ENCODE measurements at places on chromosomes 7 and 10.

DNA sequence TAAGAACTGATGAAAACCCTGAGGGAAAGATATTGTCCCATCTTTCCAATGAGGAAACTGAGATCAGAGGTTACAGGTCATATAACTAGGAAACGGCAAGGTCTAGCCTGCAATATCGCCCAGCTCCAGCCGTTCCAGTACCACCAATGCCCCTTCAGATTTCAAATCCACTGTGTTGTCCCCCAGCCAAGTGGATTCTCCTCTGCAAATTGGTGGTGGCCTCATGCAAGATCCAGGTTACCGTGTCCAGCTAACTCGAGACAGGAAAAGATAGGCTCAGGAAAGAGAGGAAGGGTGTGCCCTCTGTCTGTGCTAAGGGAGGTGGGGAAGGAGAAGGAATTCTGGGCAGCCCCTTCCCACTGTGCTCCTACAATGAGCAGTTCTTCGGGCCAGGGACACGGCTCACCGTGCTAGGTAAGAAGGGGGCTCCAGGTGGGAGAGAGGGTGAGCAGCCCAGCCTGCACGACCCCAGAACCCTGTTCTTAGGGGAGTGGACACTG, 25.3 kb downstream of the PRSS2 start:
- DNase-seq = no peak

DNA sequence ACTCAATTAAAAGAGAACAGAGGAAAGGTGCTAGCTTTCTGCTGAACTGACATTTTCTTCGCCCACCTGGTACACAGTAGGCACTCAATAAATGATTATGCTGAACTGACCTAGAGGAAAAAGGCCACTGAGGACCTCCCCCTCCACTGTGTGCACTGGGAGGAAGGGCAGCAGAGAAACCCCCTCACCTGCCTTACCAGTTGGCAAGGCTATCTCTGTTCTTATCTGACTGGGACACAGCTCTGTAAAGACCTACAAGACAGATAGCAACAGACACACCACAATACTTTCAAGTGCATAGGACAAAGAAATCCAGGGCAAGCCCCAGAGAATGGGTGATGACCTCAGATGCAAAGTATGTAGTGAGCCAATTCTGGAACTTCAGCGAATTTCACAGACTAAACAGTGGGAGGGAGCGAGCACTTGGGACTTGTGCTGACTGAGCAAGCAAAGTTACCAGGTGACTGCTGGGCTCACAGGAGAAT, 30.4 kb downstream of the PDLIM1 start:
- no peak for DNase-seq

DNA sequence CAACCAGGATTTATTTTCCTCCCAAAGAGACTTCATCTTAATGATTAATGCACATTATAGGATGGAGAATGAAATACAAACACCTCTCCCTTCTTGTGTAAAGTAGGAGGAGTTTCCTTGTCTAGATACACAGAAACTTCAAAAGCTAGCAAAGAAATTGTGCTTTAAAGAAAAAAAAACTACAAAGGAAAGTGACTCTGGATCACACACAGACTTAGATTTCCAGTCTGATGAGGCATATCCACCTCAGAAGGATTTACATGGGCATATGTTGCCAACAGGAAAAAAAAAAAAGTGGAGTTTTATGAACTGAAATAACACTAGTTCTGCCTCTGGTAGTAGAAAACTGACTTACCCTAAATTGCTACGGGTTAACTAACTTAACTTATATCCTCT, 449.6 kb downstream of the KCNMA1 start:
- DNase-seq = no peak

- DNase-seq = no peak
Measured at GRCh38 chr7:39621261-39621660, 2.1 kb upstream of the RALA start.

GRCh38 chr10:96370584-96371157, 11.9 kb upstream of the OPALIN start:
- DNase-seq = peak; percentile 24

DNA sequence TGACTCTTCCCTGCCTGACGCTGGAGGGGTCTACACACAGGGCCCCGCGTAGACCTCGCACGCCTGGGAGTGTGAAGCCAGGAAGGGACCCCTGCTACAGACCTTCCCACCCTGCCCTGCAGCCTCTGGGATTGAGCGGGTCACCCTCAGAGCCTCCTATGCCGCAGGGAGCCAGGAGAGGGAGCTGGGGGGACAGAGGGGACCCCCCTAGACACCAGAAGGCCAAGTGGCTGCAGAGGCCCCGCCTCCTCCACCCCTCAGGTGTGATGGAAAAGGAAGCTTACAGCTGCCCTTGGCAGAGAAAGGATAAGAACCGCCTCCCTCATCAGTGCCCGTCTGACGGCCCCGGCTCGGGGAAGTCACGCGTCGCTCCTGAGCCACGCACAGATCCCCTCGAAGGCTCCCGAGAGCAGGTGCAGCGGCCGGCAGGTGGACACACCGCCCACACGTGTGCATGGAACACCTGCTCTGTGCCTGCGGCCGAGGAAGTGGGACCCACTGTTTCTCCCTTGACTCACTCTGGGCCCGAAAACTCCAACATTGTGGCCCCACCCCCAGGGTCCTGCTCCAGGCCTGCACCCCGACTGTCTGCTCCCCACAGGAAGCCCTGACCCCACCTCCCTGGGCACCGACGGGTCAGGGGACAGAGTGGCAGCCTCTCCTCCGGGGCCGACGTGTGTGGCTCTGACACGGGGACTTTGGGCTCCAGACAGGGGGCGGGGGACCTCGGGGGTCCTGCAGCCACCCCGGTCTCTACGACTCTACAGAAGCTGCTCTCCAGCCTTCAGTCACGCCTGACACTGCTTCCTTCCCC, 73.3 kb downstream of the MICALL2 start:
- no peak for DNase-seq

DNA sequence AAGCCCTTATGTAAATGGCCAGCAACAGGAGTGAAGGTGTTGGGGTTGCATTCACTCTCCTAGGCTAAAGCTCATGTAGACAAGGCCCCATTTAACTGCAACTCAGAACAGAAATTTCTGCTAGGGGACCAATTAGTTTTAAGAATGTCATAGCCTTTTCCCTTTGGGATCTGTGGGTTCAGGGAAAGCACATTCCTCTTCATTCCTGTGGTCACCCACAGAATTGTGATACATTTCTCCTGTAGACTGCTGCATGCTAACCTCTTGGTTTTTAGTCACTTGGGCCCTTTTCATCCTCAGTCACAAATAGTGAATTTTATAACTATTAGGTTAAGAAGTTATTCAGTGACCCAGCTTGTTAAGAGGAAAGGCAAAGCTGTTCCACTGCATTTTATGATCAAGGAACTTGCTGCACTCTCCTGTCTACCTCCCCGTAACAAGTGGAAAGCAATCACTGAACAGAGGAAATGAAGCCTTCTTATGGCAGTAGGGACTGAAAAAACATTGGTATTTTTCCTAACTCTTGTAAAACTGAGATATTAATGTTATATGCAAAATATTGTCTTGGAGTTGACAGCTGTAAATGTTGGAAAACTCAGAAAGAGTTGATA, 124.9 kb downstream of the SND1 start:
- DNase-seq = no peak

- peak; percentile 7 for DNase-seq
Measured at GRCh38 chr10:132836248-132836831, 50.4 kb upstream of the NKX6-2 start.

- DNase-seq = no peak
Measured at GRCh38 chr10:58836991-58837575, 324.4 kb downstream of the BICC1 start.

DNA sequence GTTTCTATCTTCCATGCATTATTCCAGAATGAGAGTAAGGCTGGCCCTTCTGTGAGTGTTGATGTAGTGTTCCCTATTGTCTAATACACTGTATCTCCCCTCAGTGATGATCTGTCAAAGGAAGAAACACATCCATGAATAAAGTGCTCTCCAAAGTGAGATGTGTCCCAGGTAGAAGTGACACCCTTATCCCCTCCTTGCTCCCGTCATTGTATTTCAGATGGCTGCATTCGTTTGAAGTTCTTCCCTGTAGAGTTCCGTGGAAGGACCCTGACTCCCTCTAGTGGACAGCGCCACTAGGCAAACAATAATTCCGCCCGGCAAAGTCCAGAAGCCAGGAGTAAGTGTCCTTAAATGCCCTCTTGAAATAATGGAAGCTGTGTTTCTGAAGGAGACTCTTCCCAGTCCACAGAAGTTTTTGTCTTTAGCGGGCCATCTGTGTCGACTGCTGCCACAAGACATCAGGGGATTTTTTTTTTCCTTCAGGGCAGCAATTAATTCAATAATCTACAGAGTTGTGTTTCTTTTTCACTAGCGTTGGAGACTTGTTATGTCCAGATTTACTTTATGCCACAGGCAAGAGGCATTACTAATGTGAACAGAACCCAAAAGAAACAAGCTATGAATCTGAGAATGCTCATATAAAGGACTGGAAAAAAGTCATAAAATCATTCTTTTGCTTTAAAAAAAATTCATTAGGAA, 64.6 kb downstream of the THNSL1 start:
- peak; percentile 81 for DNase-seq

DNA sequence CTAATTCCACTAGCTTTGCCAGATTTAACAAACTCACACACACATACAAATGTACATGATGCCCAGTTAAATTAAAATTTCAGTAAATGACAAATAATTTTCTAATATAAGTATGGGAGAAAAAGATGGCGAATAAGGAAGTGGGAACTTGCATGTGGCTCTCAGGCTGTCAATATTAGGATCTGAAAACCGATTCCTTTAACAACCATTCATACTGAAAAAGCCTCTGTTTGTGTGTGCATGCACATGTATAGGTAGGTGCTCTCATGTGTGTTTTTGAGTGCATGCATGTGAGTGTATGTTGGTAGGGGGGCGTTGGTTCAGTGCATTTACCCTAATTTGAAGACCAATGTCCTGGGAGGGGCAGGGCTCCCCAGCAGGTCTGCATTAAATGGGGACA, 125.3 kb downstream of the HTR7 start:
- no peak for DNase-seq

DNA sequence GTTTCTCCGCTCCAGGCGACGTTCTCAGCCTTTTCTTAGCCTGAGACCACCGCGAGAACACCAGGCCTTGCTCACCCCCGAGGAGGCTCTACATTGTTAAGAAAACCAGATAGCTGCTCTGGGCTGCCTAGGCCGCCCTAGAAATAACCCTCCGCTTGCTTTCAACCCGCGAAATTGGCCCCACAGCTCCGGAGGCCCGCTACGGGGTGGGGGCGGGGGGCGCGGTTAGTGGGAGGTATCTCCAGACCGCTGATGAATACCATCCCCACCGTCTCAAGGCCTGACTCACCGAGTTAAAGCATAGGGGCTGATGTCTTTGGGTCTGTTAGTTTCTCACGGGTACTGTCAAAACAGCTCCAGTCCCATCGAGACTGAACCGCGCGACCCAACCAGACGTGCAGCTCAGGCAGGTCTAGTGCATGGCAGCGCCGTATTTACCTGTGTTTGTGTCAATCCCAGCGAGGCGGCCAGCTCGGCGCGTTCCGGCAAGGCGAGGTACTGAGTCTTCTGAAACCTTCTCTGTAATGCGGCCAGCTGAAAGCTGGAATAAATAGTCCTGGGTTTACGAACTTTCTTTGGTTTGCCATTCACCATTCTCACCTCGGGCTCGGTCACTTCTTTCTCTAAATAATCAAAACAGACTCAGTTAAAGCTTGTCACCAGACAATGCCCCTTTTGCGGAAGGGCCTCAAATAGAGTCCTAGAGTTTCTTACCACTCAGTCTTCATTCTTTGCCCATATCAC, 2.7 kb downstream of the DLX5 start:
- no peak for DNase-seq

DNA sequence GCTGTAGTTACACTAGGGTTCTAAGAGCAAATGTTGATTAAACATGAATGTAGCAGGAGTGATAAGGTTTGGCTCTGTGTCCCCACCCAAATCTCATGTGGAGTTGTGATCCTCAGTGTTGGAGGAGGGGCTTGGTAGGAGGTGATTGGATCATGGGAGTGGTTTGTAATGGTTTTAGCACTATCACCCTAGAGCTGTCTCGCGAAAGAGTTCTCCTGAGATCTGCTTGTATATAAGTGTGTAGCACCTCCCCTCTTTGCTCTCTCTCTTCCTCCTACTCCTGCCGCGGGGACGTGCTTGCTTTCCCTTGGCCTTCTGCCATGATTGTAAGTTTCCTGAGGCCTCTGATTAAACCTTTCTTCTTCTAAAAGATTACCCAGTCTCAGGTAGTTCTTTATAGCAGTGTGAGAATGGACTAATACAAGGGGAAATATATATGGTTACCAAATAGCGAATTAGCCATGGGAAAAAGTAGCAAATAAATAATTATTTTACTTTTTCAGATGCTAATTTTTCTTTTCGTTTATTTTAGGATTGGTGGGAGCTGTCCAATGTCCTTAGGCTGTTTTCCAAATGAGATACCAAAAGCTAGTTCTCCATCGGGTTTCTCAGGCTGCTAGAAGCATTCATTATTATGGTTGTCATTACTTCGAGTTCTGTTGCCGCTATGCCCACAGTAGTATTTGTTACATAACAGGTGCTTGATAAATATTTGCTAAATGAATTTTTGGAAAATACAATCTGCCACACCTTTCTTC, 58.7 kb downstream of the PTEN start:
- no peak for DNase-seq

- DNase-seq = peak; percentile 24
Measured at GRCh38 chr10:25125201-25125611, 49.6 kb upstream of the GPR158 start.
